Fibroblast of upper back skin (primary cell): ENCODE measurements at places on chromosomes 5 and 9.

- no peak for DNase-seq
Observed at GRCh38 chr9:108311745-108312144, 544.0 kb downstream of the ACTL7B start.

- peak; percentile 90 for DNase-seq
Observed at GRCh38 chr5:149228618-149229297, 42.9 kb upstream of the AFAP1L1 start.

DNA sequence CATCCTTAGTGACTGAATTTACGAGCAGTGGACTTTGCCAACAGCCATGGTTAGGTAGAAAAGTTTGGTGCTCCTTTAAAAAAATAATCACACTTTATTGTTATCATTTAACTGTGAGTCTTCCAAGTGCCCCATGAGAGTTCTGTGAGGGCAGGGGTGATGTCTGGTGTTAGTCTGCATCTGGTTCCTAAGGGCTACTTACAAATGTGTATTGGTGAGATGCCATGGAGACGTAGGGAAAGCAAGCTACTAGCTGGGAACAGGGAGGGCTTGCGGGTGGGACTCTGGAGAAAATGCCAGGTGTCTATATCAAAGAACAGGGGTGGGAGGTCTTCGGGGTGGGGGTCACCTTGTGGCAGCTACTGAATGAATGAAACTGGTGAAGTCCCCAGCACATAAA, 47.1 kb upstream of the EBF1 start:
- no peak for DNase-seq

GRCh38 chr5:34499001-34499734, 157.0 kb upstream of the RAI14 start:
- peak; percentile 84 for DNase-seq

GRCh38 chr9:69178583-69179011, 4.5 kb downstream of the TJP2 start:
- no peak for DNase-seq

DNA sequence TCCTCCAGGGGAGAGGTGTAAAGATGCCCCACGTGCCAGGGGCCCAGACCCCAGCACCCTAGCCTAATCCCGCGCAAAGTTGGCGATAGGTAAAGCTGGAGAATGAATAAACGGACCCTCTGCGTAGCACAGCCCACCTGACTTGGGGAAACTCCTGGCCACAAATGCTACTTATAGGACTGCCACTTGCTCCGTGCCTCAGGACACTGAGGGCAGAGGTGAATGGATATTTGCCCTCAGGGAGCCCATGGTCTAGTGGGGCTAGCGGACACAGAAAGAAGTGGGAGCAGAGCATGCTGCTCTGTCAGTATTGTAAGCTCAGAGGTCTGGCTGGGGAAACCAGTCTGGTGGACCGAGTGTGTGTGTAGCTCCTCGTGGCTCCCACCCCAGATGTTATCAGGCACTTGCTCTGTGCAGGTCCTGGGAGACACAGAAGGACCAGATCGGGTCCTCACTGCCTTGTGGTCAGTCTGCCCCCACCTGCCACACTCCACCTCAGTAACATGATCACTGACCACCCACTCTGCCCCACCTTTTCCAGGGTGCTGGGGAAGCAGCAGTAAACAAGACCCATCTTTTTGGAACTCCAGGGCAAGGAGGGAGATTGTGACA, 841 bp downstream of the GRK6 start:
- no peak for DNase-seq

- DNase-seq: no peak
Observed at GRCh38 chr9:130977811-130978221, 31.2 kb upstream of the LAMC3 start.

DNA sequence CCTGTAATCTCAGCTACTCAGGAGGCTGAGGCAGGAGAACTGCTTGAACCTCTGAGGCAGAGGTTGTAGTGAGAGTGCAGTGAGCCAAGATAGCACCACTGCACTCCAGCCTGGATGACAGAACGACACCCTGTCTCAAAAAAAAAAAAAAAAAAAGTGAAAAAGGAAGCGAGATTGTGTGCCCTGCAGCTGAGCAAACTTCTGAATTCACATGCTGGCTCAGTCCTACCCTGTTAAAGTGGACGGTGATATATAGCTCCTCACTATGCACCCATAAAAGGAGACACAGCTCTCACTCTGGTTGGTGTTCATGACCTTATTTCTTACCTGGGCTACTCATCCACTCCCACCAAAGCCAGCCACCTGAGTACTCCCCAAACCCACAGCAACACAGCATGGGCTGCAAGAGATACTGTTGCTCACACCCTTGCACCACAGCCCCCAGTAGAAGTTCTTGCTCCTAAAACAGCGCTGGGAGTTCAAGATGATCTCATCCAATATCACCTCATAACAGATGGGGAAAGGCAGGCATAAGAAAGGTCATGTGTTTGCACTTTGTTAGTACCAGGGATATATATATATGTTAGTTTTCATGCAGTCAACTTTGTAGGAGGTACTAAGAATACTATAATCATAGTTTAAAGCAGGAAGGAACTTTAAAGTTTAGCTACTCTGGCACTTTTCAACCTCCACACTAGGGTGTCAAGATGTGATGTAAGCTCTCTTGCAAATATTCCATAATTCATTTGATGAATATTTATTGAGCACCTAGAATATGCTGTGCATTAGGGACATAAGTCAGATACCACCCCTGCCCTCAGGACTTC, 4.0 kb downstream of the TTLL11 start:
- no peak for DNase-seq

GRCh38 chr5:93579692-93580062, 1.3 kb downstream of the NR2F1-AS1 start:
- DNase-seq: no peak

- no peak for DNase-seq
Observed at GRCh38 chr5:11322133-11322532, 561.1 kb upstream of the DAP start.

DNA sequence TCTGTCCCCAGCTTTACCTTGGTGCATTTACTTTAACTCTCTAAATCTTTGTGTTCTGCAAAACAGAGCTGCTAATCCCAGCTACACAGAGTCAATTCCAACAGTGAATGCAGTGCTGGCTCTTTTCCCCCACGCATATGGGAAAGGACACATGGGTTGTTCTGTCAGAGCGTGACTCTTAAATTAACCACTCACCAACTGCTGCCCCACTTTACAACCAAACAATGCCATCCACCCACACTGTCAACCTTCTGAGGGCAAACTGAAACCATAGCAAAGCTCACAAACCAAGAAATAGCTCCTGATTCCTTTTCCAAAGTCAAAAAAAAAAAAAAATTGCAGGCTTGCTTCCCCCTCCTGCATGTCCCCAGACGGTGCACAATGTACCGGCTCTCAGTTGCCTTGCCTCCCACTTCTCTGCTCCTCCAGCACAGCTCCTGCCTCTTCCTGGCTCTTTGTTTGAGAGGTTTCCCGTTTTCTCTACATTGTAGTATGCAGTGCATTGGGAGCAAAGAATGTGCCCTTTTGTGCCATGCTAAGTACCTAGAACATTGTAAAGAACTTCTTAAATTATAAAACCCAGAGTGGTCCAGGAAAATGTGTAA, 151.5 kb upstream of the DAPK1 start:
- no peak for DNase-seq

DNA sequence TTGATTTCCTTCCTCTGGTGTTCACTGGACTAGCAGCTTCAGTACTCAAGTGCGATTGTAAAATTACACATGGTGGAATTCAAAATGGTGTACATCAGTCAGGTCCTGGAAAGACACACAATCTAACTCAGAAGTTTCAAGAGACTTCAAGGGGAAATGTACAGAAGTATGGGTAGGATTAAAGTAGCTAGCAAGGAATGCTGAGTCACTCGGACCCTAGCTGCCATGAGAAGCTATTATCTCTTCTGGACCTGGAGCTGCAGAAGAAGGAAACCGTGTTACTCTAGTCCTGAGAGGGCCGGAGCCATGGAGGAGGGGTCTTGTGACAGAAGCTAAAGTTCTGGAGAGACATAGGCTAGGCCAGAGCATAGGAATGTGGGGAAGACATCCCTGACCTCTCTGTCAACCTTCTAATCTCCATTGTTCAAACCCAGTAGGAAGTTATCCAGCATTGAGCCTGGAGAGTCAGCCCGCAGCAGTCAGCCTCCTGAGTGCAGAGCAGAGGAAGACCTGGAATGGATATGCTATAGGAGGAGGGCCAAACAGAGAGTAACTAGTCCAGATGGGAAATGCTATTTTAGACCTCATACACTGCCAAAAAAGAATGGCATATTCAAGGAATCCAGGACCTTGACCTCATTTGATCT, 84.3 kb downstream of the GHR start:
- no peak for DNase-seq

DNA sequence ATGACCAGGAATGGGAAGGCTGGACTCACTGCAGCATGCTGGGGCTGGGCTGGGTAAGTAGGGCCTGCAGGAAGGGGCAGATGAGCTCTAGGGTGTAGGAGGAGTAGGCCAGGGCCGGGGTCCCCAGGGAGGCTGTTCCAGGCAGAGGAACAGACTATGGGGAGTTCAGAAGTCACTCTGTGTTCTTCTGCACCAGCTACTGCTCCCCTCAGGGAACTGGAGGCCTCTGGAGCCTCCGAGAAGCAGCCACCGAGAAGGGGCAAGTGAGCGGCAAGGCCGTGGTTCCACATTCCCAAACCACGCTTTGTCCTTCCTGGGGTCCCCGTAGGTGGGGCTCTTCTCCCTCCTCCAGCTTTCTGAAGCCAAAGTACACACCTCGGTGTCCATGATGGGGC, 8.4 kb upstream of the SLC2A6 start:
- no peak for DNase-seq

GRCh38 chr9:129610473-129611306, 10.2 kb downstream of the C9orf50 start:
- peak; percentile 72 for DNase-seq

GRCh38 chr5:59354811-59355210, 538.7 kb downstream of the PDE4D start:
- DNase-seq: no peak

GRCh38 chr9:34133436-34133949, 7.0 kb upstream of the DCAF12 start:
- DNase-seq: no peak

- no peak for DNase-seq
Observed at GRCh38 chr9:27528886-27529315, 713 bp downstream of the MOB3B start.

- no peak for DNase-seq
Observed at GRCh38 chr9:126533926-126534310, 79.8 kb upstream of the LMX1B start.

GRCh38 chr9:105205787-105206495, 38.5 kb upstream of the SLC44A1 start:
- peak; percentile 93 for DNase-seq

DNA sequence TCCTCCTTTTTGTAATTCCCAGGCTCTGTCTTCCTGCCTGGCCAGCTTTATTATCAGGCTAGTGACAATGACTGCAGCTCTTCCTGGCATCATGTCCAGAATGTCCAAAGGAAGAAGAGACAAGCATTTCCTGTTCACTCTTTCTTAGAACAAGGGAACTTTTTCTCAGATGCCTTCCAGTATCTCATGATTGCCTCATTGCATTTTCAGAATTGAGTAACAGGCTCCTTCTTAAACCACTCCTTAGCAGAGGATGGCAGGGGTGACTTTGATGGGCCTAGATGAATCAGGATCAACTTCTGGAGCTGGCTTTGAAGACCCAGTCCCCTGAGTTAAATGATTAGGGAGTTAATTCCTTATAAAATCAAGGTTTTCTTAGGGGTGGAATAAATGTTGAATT, 92.9 kb upstream of the RASGRF2 start:
- no peak for DNase-seq

DNA sequence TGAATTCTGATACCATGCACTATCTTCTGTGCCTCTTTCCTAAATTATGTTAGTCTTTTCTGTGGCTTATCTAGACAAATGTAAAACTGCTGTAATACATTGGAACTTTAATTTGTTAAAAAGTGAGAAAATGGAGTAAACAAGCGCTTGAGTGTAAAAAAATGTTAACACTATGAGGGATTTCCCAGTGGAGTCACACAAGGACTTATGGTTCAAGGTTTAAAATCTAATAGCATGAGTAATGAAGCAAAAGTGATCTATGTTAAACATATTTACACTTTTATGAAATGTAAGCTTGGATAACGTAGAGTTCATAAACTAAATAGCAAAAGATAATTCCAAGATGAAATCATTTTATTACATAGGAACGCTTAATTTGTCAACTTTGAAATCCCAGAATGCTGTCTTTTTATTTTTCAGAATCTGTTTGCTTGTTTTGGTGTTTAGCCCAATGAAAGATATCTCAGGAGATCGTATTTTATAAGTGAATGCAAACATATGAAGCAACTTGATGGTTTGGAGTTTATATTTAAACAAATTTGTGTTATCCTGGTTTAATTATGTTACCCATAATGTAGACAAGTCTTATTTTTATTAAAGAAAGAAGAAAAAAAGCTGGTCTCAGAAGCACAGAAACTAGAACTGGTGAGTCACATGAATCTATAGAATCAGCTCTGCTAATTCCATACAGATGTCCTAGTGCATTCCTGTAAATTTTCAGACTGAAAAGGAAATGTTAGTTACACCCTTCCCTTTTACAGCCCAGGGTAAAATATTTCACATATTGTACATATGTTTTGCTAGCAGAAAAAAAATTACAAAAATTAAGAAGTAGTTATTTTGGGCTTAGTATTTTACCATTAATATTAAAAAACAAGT, 34.2 kb upstream of the FBN2 start:
- peak; percentile 90 for DNase-seq

DNA sequence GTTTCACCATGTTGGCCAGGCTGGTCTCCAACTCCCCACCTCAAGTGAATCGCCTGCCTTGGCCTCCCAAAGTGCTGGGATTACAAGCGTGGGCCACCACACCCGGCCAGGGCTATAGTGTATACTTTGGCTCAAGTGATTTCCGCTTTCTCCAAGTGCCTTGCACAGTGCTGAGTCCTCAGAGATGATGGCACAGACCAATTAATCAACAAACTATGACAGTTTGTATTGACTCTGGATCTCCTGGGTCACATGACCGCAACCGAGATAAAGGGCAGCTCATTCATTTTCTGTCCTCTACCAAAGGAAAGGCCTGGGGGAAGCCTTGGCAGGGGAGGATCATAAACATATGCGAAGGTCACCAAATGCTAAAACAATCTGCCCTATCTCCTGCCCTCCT, 11.4 kb upstream of the LARP1 start:
- no peak for DNase-seq

GRCh38 chr5:57004800-57005199, 52.9 kb upstream of the MIER3 start:
- DNase-seq: no peak
